GM19239 (cell line): ENCODE measurements at places on chromosomes 5 and 9.

- DNase-seq: no peak
Measured at GRCh38 chr5:73450672-73451223, 2.2 kb upstream of the FOXD1 start.

GRCh38 chr5:5588887-5589826 lies 166.7 kb downstream of the ICE1 start:
- no peak for DNase-seq

DNA sequence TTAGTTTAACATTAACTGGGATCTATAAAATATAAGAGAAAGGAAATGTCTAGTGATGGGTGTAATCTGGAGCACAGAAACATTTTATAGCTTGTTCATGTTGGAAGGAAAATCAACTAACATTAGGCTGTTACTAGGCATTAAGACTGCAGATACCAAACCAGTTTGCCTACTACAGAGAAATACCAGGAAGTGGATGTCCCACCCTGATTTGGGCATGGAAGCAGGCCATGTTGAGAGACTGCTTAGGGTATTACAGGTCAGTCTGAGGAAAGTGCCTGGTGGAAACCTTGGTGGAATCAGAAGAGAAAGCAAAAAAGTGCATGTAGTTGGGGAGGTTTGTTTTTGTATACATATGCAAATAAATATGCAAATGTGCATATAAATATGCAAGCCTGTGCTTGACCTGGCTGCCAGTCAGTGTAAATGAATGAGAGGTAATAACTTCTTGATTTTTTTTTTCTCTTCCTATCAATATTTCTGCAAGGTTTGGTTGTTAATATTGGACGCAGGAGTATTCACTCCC lies 9.6 kb upstream of the CCDC112 start:
- no peak for DNase-seq

- no peak for DNase-seq
Measured at GRCh38 chr5:39063037-39063436, 11.2 kb downstream of the RICTOR start.

DNA sequence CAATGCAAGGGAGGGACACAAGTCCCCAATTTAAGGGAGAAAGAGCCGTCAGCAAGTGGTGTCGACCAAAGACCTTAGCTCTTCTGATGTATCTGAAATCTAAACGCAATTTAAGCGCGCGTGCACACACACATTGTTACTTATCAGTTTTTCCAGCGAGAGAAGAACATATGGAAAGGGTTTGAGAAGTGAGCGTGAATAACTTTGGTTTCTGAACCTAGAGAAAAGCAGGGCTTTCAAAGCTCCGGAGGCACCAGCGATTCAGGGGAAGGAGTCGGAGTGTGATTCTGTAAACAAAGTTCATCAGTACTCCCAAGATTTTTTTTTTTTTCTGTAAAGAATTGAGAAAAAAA lies 191.8 kb downstream of the MEF2C start:
- DNase-seq: no peak

- peak; percentile 27 for DNase-seq
Measured at GRCh38 chr9:107283623-107284616, 841 bp downstream of the RAD23B start.

DNA sequence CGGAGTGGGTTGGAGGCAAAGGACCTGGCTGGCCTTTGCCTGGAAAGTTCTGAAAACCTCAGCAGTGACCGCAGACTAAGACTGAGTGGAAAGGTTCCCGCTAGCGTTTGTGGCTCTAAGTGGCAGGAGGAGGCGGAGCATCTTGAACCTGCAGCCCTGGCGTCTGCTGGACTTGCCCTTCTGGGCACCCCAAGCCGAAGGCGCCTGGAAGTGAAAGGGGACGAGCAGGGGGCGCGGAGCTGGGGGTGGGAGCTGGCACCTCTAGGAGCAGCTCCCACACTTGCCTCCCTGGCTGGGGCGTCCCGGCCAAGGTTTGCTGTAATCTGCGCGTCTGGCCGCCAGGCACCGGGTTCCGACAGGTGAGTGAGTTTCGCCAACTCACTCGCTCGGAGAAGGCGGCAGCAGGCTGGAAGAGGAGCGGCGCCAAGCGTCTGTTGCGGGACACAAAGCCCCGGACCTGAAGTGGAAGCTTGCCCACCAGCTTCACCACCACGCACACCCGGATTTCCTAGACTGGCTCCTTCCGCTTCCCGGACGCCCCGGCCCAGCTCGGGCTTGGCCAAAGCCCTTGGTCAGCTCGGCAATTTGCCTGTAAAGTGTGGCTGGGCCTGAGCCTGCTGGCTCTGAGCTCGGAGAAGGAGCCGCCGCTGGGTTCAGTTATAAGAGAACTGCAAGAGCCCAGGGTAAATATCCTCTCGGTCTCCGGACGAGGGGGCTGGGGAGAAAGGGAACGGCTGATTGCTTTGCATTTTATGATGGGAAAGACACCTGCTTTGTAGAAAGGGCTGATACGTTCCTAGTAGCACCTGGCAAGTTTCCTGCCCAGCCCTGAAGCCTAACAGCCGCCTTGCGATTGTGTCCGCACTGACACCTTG lies at the start of gene GNA14:
TSS of gene GNA14 (minus strand) at position 89 of the 875 bp plus-strand sequence. CDS start 529 bp downstream, outside the sequence.
- no peak for DNase-seq

GRCh38 chr5:175544108-175544511 lies 65.8 kb downstream of the SFXN1 start:
- no peak for DNase-seq
